ENCODE measurements at places on chromosomes 3 and 15.

GRCh38 chr3:71111784-71112440 is 471.6 kb downstream of the FOXP1 start:
- DNase-seq, result no peak

- no peak for DNase-seq
These were observed 14.2 kb downstream of the CSK start for GRCh38 chr15:74795966-74796625.

DNA sequence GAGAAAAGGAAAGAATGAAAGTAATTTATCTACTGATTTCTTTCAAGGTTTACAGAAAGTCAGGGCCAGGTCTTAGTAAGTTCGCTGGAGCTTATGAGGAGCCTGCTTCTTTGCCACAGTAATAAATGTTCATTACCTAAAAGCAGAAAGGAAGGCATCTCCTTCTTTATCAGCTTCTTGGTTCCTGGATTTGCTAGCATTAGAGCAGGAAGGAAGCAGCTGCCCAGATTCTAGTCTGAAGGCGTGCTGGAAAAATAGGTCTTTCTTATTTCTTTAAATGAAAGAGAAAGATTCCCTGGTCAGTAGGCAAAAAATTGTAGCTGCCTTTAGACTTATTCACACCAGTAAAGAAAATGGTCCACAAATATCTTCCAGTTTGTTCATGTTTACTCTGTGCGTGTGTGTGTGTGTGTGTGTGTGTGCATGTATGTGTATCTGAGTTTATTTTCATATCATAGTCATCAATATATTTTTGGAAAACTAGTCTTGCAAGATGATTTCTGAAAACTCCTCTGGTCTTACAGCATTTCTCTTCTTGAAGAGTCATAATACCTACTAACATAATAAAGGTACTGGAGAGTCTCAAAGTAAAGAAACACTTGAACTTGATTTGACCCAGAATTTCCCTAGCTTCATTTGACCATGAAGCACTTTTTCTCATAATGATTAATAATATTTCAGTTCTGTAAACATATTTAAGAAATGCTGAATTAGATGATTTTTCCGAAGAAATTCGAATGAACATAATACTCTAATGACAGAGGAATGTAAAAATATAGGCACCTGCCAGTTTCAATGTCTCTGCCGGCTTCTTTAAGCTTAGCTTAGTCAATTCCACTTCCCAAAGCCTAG is 255.3 kb upstream of the ZPLD1 start:
- no peak for DNase-seq

GRCh38 chr3:65706301-65706700 is 332.4 kb downstream of the MAGI1 start:
- no peak for DNase-seq

DNA sequence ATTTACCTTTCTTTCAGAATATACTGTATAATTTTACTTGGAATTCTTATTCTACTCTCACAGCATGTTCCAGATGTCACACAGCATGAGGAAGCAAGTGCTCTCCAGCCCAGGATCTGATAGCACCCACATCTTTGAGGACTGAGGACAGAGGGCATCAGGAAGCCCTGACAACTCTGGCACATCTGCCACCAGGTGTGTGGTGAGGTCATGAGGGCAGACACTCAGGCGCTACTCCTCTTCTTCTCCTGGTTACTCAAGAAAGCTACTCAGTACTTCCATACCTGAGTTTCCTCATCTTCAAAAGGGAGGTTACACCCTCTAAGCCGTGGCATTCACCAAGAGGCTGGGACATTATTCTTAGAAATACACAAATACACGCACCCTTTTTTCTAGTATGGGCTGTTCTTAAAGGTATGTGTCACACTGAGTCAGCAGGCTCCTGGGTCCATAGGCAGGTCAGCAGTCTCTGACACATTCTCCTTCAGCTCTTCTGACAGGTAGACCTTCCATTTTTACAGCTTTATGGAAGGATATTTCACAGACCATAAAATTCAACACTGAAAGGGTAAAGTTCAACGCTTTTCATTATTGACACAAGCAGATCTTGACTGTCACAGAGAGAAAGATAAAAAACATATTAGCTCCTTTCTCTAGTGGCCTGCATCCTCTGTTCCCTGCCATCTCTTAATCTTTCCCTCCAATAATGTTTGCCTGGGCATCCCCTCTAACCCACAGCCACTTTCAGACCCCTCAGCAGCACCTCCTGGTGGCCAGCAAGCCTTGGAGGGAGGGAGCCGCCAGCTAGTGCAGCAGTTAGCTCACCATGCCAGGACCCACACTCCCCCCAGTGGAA is 103.2 kb upstream of the TJP1 start:
- DNase-seq, result peak; percentile 66

DNA sequence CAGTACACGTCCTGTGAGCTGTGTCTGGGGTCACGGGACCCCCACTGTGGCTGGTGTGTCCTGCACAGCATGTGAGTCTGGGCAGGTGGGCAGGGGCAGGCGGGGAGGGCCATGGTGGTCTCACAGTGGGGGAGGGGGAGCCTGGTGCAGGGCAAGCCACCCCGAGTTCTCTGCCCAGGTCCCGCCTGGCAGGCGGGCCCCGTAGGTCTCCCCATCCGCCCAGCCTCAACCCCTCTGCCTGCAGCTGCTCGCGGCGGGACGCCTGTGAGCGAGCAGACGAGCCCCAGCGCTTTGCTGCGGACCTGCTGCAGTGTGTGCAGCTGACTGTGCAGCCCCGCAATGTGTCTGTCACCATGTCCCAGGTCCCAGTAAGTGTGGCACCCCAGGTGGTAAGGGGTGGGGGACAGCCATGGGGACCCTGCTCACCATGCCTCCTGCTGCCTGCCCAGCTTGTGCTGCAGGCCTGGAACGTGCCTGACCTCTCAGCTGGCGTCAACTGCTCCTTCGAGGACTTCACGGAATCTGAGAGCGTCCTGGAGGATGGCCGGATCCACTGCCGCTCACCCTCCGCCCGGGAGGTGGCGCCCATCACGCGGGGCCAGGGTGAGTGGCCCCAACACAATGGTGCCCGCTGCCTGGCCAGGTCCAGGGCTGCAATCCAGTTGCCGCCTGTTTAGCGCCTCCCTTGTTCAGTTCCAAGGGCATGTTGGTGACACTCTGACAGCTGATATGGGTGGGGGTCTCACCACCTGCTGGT is 21.9 kb downstream of the PLXNA1 start:
- DNase-seq, result no peak

GRCh38 chr15:55254916-55255679 is 34.5 kb downstream of the RAB27A start:
- DNase-seq, result no peak

- DNase-seq, result no peak
These were observed 39.0 kb downstream of the CHDH start for GRCh38 chr3:53807117-53807810.

GRCh38 chr15:59120937-59121336 is 16.0 kb downstream of the CCNB2 start:
- no peak for DNase-seq

DNA sequence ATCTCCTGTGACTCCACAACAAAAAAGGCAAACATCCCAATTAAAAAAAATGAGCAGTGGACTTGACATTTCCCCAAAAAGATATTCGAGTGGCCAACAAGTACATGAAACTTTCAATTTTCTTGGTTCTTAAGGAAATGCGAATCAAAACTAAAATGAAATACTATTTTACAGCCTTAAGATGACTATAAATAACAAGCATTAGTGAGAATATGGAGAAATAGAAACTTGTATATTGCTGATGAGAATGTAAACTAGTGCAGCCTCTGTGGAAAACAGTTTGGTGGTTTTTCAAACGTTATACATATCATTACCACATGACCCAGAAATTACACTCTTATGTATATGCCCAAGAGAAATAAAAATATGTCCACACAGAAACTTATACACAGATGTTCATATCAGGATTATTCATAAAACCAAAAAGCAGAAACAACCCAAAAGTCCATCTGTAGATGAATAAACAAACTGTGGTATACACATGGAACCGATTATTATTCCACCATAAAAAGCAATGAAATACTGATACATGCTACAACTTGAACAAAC is 153.2 kb upstream of the GPR149 start:
- no peak for DNase-seq

DNA sequence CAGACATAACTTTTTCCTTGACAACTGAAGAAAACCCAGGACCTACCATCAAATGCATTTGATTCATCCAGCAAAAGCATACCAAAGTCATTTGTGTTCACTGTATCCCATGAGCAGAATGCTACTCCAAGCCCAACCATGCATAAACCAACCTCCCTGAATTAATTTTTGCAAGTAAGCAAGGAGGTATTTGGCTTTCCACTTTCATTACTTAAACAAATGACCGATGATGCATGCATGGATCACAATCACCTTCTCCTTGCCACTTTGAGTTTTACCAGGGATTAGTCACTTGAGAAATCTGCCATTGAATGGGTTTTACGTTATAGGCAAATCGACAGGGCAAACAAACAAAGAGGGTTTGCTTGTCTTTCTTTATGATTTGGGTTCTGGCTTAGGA is 214.8 kb downstream of the FMN1 start:
- no peak for DNase-seq

GRCh38 chr3:14925729-14926591 is 21.4 kb upstream of the NR2C2 start:
- DNase-seq, result peak; percentile 68

- no peak for DNase-seq
These were observed 289.1 kb downstream of the GAP43 start for GRCh38 chr3:115912372-115912771.

GRCh38 chr15:89361451-89362202 is 27.0 kb upstream of the POLG start:
- peak; percentile 88 for DNase-seq

- no peak for DNase-seq
These were observed 36.0 kb downstream of the LDHAL6B start for GRCh38 chr15:59242649-59243048.

GRCh38 chr3:153600896-153601295 is 438.9 kb downstream of the RAP2B start:
- no peak for DNase-seq

DNA sequence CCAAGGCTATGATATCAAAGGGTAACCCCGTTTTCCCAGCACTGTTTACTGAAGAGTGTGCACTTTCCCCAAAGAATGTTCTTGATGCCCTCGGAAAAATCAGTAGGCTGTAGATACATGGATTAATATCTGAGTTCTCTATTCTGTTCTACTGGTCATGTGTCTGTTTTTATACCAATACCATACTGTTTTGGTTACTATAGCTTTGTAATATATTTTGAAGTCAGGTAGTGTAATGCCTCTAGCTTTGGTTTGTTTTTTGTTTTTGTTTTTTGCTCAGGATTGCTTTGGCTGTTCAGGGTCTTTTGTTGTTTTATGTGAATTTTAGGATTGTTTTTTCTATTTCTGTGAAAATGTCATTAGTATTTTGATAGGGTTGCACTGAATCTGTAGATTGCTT is 95.1 kb downstream of the PLD1 start:
- DNase-seq, result no peak

GRCh38 chr3:30984855-30985749 is 90.6 kb upstream of the GADL1 start:
- no peak for DNase-seq

DNA sequence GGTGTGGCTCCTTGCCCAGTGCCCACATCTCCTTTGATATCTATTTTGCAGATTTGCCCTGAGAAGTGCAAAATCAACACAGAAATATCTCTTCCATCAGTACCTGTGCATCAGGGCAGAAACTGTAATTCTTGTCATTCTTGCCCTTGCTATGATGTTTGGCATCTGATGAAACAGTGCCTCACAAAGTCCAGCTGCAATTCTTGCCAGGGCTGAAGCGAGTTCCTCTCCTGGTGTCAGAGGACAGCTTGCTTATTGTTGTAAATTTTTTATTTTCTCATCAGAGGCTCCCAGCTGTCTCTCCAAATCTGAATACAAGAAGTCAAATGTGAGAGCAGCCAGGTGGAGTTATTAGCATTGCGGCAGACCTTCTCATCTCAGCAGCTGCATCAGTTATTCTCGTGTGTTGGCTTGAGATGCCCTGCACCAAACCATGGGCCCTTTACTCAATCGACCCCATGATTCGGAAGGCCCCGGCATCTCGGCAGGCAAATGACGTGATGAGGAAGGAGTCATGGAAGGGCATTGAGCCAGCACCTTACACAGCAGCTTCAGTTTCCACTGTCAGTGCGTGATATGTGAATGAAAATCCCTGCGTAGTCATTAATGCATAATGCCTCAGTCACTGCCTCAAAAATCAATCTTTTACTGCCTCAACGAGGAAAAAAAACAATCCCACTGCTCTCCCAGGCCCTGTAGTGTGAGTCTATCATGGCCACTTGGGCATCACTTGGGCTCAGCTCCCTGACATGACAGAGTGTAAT is 93.4 kb downstream of the CCNL1 start:
- no peak for DNase-seq

DNA sequence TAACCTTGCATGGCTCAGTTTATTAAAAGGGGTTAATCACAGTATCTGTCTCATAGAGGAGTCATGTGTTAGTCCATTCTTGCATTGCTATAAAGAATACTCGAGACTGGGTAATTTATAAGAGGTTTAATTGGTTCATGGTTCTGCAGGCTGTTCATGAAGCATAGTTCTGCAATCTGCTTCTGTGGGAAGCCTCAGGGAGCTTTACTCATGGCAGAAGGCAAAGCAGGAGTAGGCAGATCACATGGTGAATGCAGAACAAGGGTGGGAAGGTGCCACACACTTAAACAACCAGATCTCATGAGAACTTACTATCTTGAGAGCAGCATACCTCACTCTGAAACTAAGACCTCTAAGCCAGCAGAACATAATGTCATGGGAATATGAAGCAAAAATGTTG is 42.2 kb upstream of the PTX3 start:
- no peak for DNase-seq

- DNase-seq, result no peak
These were observed 15.7 kb downstream of the RBSN start for GRCh38 chr3:15083252-15083651.

DNA sequence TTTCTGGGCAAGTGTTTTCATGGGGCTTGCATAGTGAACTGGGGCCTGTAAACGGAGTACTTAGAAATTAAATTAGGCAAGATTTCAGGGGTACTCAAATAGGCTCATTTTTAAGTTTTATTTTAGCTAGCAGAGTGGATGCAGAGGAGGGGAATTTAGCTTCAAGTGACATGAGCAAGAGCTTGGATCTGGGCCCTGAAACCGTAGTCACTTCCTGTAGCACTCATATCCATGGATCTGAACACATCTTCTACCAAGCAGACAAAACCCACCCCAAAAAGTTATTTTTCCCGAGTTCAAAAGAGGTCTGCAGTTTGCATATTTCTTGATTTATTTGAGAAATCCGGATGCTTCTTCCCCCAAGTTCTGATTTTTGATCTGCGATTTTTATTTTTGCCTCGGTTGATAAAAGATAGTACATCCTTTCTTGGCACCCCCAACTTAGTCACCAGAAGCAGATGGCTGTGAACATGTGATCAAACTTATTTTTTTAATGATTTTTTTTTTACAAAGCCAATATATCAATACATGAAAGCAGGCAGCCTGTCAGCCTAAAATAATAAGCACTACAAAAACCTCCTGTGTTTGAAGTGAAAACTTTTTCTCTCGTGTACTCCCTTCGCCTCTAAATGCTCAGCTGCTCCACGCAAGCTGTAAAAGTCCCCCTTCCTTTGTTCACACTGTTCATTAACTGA is 36.6 kb upstream of the STT3B start:
- no peak for DNase-seq

- peak; percentile 11 for DNase-seq
These were observed 25.7 kb downstream of the ATOSA start for GRCh38 chr15:52653431-52653964.

GRCh38 chr15:40922608-40923005 is 6.5 kb upstream of the DLL4 start:
- DNase-seq, result no peak
